ENCODE measurements at places on chromosomes 5 and 9. TPM values are rescaled to one million over a fixed set of nuclear protein-coding genes. Genes with fewer than 3 reads are reported as not detected.
A peak's percentile ranks its signal among the peaks of the same experiment; 100 is the strongest.

Gene PAEP
- not detected for total RNA-seq

Gene OTULINL
- total RNA-seq, result 0.79 TPM

- no peak for DNase-seq
Observed at GRCh38 chr5:166979307-166979895, 1312.0 kb upstream of the WWC1 start.

- peak; percentile 71 for DNase-seq
Observed at GRCh38 chr5:55415071-55415470, 107.3 kb downstream of the MTREX start.

DNA sequence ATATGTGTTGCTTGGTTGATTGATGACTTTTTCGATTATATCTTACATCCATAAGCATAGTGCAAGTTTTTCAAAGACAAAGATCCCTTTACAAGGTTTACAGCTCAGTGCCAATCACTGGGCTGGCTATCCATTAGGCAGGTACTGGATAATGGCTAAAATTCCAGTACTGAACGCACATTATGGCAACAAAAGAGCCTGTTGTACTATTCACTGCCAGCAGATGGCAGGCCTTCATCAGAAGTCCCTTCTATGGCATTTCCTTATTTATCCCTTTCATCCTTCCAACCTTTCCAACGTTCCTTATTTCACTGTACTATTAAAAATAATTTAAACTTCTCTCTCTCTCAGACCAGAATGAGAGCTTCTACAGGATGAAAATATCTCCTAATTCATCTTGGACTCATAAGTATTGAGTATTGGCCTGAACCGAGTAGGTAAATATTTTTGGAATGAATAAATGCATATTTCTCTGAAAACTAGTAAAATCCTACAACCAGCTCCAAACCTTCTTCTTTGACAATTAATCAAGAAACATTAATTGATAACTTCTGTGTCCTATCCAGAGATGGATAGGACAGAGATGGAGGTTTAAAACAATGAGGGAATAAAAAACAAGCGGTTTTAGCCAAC lies 6.7 kb upstream of the WNT8A start:
- DNase-seq, result peak; percentile 60

DNA sequence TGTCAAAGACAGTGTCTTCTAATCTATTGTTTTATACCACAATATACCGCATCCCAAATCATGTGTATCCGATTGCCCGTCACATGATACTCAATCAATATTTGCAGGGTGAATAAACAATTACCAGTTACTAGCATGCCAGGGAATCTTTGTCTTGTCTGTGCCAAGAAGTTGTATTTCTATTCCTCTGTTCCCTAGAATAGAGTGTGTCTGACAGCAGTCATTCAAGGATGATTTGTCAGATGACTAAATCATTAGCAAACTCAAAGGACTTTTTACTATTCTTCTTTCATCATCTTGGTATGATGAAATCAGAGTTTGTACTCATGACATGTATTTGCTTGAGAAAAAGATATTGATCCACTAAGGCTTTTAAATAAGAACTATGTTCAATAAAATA lies 348.8 kb downstream of the HTR1A start:
- DNase-seq, result peak; percentile 18

- DNase-seq, result no peak
Observed at GRCh38 chr5:9619331-9620092, 10.6 kb downstream of the TAS2R1 start.

DNA sequence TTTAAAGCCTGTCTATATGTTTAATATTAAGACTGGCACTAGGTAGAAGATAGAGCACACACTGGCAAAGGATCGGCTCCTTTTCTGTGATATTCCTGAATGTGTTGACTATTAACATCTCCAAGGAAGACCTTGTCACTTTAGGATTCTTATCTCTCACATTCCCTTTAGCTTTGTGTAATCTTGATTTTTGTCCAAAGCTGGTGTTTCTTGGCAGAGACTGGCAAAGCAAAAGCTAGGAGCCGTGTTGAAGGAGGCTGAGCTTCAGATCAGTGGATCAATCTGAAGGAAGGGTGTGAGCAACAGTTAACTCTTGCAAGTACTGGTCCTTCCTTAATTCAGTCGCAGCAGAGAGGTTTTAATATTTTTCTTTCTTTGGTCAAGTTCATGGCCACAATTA lies 830.4 kb upstream of the ZNF608 start:
- no peak for DNase-seq

GRCh38 chr9:99185934-99186333 lies 35.8 kb downstream of the ALG2 start:
- no peak for DNase-seq

- DNase-seq, result peak; percentile 31
Observed at GRCh38 chr5:37900692-37901091, 60.9 kb upstream of the GDNF start.

DNA sequence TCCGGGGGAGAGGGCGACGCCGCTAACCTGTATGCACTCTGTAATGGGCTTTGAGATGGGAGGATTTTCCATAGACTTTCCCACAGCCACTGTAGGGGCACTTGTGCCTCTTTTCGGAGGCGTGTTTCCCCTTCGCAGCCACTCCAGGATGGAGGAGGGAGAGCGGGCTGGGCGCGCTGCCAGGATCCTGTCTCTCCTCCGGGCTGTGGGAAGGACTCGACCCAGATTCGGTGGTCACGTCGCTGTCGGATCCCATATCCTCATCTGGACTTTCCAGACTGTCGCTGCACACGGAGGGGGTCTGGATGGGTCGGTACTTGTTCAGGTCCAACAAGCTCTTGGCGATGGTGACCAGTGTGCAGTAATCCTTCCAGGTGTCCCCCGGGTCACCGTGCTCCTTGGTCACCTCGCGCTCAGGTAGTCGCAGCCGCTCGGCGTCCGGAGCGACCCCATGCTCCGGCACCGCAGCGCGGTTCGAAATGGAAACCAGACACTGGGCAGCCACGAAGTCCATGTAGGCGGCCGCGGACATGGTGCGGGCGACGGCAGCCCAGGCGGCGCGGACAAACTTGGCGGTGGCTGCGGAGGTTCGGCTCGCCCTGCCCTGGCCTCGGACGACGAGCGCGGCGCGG lies 1.5 kb downstream of the KLF9 start:
- peak; percentile 37 for DNase-seq

All from bronchial epithelial cell (primary cell).